ENCODE measurements at places on chromosomes 5 and 9.

DNA sequence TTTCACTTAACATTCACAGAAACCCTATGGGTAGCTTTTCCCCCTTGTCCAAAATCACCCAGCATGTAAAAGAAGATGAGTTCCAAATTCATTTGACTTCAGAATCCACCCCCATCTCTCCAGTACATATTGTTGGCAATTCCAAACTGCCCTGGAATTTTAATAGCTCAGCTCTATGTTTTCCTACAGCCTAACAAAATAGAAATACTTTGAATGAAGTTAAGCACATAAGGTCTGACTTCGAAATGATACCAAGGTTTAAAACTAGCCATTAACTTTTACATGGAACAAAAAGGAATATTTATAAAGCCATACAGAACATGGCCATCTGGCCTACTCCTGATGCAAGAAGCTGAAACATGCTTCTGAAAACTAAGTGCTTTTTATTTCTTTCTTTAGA is 634.3 kb downstream of the PDE4D start:
- no peak for DNase-seq

DNA sequence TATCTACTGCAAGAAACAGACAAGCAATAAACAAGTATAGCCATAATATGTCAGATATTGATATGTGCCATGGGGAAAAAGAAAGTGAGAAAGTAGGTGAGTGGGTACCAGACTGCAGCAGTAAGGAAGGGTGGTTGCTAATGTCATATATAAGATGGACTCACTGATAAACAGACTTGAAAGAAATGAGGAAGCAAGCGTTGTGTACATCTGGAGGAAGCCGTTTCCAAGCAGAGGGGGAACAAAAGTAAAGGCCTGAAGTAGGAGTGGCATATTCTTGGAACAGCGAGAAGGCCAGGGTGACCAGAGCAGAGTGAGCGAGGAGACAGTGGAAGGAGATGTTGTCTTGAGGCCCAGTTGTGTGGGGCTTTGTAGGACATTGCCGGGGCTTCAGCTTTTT is 142.2 kb upstream of the MAP3K1 start:
- DNase-seq: no peak

DNA sequence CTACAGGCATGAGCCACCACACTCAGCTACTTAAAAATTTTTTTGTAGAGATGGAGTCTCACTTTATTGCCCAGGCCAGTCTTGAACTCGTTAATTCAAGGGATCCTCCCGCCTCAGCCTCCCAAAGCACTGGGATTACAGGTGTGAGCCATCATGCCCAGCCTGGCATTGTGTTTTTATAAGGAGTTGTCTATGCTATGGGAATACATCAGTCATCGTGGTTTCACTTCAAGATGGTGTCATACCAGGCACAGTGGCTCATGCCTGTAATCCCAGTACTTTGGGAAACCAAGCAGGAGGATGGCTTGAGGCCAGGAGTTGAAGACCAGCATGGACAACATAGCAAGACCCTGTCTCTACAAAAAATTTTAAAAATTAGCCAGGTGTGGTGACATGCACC is 49.7 kb downstream of the CYSTM1 start:
- DNase-seq: no peak

DNA sequence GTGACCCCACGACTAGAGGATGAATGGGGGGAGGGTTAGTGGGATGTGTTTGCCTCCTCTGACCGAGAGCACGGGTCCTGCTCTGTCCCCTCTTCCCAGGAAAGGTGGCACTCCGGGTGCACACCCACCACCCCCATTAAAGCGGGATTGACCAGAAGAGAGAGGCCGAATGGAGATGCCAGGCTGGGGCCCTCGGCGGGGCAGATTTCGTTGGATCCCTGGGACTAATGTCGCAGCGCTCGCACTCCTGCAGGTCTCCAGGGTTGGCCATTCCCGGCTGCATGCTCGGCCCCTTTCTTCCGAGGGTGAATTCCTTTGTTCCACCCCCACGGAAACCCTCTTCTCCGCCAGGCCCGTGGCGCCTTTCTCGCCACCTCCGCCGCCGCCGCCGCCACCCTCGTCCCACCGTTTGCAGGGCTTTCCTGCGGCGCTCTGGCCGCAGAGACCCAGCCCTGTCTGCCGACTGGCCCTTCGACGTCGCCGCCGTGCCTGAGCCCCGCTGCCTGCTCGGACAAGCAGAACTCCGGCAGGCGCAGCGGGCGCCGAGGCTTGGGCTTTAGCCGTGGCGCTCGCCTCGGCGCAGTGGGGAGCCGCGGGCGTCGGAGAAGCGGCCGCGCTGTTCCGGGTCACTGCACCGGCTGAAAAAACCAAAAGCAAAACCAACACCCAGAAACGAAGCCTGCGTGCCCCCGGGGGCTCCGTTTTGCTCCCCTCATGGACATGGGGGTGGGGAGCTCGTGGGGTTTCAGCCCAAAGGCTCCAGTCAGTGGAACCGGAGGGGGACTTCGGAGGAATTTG is 11.8 kb downstream of the LMX1B start:
- no peak for DNase-seq

- DNase-seq: no peak
Measured at GRCh38 chr9:9091387-9091786, 1291.8 kb upstream of the DMAC1 start.

- no peak for DNase-seq
Measured at GRCh38 chr9:100602342-100602801, 24.5 kb downstream of the CAVIN4 start.

- DNase-seq: no peak
Measured at GRCh38 chr9:33167972-33168461, 881 bp upstream of the B4GALT1 start.

GRCh38 chr5:34674187-34674586 is 18.1 kb downstream of the RAI14 start:
- DNase-seq: no peak

- DNase-seq: no peak
Measured at GRCh38 chr5:157387683-157388093, 72.3 kb upstream of the NIPAL4 start.

DNA sequence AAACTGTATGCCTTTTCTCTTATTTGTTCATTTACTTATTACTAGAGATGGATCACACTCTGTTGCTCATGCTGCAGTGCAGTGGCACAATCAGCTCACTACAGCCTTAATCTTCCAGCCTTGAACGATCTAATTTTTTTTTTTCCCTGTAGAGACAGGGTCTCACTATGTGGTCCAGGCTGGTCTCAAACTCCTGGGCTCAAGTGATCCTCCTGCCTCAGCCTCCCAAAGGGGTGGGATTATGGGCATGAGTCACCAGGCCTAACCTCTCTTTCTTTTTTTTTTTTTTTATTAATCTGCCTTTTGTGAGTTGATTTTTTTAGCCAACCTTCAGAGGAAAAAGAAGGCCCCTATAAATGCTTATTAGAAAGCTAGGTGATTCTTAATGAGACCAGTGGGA is 303.0 kb downstream of the FBXL17 start:
- no peak for DNase-seq

DNA sequence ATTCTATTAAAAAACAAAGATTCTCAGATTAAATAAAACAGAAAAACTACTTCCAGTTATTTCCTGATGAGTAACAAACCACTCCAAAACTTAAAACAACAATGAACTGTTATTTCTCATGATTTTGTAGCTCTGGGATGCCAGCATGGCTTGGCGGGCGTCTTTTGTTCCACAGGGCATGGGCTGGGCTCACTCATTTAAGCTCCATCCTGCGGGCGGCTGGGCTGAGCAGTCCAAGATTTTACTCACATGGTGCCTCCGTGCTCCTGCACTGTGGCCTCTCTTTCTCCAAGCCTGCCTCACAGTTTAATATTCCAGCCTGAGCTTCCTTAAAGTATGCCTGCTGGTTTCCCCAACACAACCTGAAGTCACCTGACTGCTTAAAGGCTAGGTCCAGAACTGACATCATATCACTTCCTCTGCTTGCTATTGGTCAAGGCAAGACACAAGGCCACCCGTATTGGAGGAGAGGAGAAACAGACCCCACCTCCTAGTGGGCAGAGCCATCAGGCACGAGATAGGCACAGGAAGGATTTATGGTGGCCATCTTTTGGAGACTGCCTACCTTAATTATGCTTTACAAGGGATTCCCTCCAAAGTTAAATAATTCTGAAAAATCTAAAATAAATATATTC is 41.6 kb upstream of the ZBTB43 start:
- no peak for DNase-seq

DNA sequence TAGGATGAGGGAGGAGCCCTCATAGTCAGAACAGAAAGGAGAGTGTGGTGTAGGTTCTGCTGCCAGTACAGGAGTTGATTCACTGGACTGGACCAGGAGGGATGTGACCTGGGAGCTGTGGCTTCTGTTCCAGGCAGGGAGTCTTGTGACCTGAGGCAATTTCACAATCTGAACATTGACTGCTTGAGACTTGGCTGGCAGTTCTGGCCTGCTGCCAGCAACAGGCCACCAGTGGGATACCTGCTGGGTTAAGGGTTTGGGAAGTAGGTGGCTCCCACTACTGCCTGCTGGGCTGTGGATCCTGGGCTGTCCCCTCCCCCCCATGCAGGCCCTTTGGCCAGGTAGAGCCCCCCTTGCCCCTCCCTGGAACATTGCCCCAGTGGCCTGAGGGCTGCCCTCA is 268.6 kb upstream of the ARRDC3 start:
- DNase-seq: no peak

- no peak for DNase-seq
Measured at GRCh38 chr5:153480401-153480800, 10.1 kb upstream of the GRIA1 start.

DNA sequence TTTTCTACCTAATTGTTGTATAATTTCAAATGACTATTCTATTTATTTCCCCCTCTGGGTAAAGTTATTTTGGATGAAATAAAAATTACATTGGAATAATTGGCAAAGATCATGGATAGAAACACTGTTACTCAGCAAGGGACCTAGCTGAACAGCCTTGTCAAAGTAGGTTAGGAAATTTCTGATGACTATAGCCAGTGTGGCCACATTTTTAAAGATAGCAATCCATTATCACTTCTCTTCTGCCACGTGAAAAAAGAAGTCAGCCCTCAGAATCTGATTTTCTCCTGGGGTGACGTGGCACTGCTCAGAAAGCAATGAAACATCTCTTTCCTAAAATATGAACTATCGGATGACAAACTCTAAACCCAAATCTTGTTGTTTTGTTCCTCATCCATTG is 784.2 kb upstream of the RIOK2 start:
- no peak for DNase-seq

DNA sequence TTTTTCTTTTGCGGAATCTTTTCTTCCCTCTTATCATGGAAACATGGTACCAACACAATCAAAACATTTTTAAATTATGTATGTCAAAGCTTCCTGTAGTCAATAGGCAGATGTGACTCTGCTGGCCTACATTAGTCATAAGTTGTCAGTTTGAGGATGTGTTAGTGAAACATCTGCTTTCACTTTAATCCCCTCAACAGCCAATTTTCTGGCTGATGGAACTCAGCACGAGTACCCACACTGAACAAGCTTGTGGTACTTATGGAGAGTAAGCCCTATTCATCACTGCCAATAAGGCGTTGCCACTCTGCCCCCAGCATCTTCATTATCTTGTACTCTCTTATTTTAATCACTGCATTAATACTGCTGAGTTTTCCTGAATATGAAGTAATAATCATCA is 1034.4 kb downstream of the CDH9 start:
- no peak for DNase-seq

GRCh38 chr5:118894709-118895108 is 93.6 kb downstream of the DTWD2 start:
- no peak for DNase-seq

Measured in stimulated activated CD4-positive, alpha-beta T cell treated with anti-CD3 and anti-CD28 coated beads, TNF-alpha, amount 100 ng/mL, for 1 hour (primary cell).